ENCODE measurements at places on chromosomes 1 and 21.

GRCh38 chr1:112061056-112061455, 71.6 kb upstream of the KCND3 start:
- no peak for DNase-seq

- no peak for DNase-seq
These were observed 72.3 kb downstream of the GALNT2 start for GRCh38 chr1:230139315-230139714.

DNA sequence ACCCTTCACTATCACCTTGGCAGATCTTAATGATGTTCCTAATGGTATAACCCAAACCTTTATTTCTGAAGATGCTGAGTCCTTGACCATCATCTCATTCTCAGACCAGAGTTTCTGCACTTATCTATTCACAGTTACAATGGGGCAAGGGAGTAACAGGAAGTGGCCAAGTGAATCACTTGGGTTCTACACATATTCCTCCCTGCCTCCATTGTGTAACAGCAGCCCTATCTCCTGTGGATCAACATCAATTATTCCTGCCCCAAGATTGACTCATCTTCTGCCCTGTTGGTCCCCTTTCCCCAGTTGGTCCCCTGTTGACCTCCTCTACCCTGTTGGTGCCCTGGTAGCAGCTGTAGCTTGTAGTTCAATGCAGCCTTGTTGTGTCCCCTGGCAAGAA, 10.3 kb upstream of the S100A7 start:
- DNase-seq, result no peak

- DNase-seq, result no peak
These were observed 18.3 kb upstream of the IL22RA1 start for GRCh38 chr1:24161270-24161669.

GRCh38 chr21:42722153-42722552, 68.7 kb downstream of the PDE9A start:
- DNase-seq, result no peak

DNA sequence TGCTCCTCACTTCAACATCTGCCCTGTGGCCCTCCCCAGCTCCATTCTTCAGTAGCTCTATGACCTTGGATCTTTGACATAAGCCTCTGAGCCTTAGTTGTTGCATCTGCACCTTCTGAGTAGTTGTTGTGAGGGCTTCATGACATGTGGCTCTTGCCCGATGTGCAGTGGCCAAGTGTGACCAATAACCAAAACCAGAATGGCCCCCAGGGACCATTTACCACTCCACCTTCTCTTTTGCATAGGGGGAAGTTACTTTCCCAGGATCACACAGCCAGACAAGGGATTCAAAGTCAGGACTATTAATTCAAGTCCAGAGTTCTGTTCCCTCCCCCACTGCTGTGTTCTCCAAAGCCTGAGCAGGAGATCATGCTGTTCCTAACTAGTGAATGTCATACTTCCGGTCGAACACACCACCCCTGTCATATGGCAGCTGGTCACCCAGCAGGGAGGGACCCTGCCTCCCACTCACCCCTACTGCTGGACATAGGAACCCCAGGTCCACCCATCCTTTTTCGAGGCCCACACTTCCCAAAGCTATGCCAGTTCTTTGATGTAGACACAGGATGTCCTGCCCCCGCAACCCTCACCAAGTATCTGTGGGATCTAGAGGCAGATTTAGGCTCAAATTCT, 4.0 kb downstream of the FGR start:
- DNase-seq, result no peak

GRCh38 chr1:71950579-71950978, 331.8 kb downstream of the NEGR1 start:
- no peak for DNase-seq

DNA sequence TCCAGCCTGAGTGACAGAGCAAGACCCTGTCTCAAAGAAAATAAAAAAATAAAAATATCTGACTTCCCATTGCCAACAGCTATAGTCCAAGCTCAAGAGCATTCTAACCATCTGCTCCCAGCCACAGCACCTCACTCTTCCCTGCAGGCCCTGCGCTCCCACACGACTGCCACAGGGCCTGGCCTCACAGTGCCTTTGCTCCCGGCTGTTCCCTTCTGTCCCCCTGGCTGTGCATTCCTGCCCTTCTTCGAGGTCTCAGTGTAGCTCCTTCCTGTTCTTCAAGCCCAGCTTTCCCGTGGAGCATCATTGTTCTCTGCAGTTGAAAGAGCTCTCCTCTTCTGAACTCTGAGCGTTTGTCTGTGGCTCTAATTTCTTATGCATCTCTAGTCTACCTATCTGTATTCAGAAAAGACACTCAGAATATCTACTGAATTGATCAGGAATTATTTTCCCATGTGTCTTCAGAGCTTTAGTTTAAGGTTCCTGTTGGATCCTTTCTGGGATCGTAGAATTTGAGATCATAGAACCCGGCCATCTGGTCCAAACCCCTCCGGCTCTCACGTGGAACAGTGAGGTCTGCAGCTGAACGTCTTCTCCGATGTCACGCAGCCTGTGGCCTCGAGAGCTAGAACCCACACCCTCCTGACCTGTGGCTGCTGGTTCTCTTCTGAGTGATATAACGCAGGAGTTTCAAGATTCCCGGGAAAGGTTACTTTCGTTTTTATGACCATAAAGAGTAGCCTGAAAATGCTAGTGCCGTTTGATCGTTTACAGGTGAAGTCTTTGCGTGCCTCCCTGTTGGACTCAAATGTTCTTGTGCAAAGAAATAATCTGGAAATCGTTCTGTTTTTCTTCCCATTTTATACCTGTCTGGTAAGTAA, 54.4 kb downstream of the DOP1B start:
- no peak for DNase-seq

- DNase-seq, result no peak
These were observed 25.5 kb downstream of the CDC14A start for GRCh38 chr1:100377590-100378361.

- no peak for DNase-seq
These were observed 29.6 kb upstream of the C1orf105 start for GRCh38 chr1:172390683-172391551.

DNA sequence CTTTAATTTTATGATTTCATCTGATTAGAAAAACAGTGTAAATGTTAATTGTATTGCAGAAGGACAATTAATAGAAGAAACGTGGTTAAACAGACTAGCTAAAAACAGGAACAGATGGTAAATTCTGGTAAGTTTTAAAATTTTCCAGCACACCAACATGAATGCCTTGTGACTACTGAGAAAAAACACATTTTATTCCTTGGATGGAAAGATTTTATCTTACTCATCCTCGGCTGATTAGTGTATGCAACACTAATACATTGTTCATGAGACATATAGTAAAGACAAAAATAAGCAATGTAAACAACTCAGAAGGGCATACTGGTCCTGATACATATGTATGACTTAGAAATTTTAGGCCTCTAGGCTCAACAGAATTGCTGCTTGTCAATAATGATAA, 4.9 kb upstream of the AK5 start:
- no peak for DNase-seq

GRCh38 chr1:185420588-185421081, 103.6 kb upstream of the IVNS1ABP start:
- no peak for DNase-seq

- peak; percentile 72 for DNase-seq
These were observed 64.0 kb downstream of the ITPKB start for GRCh38 chr1:226674892-226675714.

DNA sequence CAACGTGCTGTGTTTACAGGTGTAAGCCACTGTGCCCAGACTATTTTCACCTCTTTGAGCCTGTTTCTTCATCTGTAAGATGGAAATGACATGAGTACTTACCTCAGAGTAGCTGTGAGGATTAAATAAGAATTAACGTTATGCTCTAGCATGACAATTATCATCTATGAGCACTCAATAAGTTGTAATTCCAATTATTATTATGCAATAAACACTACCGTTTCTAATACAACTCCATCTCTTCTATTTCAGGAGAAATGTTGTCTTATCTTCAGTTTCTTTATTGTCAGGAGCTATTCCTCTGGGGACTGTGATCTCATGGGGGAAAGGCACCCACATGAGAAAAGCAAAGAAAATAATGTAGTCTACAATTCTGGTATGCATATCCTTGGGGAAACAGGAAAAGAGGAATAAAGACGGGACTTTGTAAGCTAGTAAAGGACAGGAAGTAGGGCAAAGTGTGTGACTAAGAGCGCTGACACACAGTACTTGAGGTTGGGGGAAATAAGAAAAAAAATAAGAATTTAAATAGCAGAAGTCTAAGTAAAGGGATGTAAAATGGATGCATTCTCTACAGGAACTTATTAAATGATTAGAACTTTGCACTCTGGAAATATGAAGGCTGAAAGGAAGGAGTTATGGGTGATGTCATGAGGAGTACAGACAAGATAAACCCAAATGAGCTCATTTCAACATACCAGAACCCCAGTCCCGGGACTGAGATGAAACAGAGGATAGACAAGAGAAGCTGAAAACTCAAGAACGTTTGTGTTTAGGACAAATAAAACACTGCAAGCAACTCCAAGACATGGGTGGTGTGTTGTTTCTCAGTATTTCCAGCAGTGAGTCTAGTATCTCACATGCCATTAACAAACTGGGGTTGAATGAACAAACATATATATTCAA, 9.8 kb downstream of the PHC2 start:
- no peak for DNase-seq

DNA sequence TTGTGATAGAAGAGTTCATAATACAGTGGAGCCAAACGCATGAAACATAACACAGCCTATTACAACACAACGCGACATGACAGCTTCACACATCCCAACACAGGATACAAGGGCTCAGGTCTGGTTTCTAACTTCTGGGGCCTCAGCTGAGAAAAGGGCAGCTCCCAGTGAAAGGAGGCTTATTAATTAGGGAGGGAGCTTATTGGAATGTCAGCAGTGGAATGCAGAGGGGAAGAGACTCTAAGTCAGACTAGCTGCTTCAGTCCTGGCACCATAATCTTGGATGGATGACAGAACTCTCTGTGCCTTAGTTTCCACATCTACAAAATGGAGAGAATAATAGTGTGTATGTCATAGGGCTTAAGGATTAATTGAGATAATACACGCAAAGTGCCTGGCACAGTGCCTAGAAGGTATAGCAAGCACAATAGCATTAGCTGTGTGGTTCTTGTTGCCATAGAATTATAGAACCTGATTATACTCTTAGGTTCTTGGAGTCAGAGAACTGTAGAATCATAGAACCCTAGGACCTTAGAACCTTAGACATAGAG, 22.7 kb upstream of the SLC2A1 start:
- no peak for DNase-seq

DNA sequence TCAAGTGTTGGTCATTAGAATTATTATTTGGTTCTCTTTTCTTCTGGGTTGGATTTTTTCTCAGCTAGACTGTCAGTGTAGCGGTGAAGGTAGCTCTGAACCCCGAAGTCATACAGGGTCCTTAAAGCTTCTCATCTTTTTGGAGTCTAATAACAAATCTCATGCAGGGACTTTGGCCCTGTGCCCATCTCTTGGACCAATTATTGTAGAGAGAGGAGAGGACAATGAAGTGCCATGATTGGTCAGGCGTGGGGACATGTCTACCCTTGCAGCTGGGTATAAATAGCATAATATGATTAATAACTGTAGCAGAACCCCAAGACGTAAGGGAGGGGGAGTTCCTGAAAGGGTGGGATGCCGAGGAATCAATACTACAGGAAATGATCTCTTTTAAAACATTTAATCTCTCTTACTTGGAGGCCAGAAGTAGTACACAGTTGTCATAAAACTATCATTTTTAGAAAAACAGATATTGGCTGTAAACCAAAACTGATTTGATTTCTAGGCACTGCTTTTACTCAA, 8.8 kb downstream of the MAGI3 start:
- no peak for DNase-seq

DNA sequence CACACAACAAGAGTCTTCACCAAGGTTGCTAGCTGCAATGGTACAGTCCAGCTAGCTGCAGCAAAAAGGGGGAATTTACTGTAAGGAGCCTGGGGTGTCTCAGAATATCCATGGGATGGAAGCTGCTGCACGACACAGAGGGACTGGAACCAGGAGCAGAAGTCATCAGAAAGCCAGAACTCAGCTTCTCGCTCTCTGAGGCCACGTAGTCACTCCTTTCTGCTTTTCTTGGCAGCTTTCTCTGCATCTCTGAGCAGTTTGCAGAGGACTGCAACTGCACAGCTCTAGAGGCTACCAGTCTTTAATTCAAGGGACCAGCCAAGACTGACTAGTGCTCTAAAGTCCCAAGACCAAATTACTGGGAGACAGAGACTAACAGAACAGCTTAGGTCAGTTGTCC, 27.0 kb upstream of the IL10 start:
- DNase-seq, result no peak

DNA sequence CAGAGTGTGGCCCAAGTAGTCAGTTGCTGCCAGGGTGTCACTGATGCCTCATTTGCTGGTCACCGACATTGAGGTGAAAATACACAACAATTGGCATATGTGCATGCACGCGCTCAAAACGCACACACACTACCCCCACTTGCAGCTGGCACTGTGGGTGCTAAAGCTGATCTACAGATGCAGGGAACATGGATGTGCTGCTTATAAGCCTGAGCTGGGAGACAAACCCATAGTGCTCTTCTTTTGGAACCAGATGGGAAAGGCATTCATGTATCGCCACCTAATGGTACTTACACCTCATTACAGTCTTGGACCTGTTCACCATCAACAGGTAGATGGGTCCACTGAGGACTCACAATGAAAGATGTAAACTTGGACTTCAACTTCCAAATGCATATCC, 70.3 kb upstream of the CAMK1G start:
- no peak for DNase-seq

- DNase-seq, result no peak
These were observed 15.2 kb downstream of the RIPK4 start for GRCh38 chr21:41751611-41752011.

GRCh38 chr21:34687065-34687464, 18.3 kb downstream of the CLIC6 start:
- no peak for DNase-seq

DNA sequence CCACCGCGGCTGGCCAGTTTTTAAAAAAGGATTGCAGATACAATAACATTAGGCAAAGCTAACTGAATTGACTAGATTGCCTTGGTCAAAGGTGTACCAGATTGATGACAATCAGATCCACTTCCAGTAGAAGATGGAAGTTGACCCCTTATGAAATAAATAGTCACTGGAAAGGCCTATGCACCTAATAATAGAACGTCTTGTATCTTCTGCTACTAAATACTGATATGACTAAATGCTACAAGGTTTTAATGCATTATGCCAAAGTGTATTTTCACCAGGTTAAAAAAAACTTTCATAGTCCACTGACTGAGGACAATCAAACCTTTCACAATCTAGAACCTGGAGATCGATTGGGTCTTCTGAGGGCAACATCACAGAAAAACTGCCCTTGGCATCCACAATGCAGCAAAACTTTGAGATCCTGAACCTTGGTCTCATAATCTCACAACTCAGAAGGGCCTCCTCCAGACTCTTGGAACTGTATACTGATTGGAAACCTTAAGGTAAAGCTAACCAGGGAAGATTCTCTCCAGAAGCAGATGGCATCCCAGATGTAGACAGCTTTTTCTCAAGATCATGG, 7.8 kb upstream of the RBBP5 start:
- DNase-seq, result no peak

DNA sequence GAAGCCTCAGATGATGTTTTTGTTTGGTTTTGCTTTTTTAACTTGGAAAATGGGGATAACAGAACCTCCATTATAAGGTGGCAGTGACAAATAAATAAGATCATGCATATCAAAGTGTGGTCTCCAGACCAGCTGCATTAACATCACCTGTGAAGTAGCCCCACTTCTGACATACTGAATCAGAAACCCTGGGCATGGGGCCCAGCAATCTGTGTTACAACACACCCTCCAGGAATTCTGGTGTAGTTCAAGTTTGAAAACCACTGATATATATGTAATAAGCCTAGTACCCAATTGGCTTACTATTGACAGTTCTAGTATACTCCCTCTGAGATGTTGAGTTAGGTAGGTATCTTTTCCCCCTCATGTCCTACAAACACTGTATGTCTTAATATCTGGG, 24.1 kb upstream of the RNF19B start:
- no peak for DNase-seq

Data from right hindlimb (tissue), 1 donor.